Activated T-helper 2 cell treated with anti-CD3 and anti-CD28 coated beads, Interferon-gamma antibody, Interleukin-2, Interleukin-4, amounts not matched to agents 10 μg/mL and 5 μg/mL and 100 μg/mL, durations not matched to agents 14 hours and 24 hours and 36 hours (primary cell): ENCODE measurements at places on chromosomes 2 and 18.

- no peak overlapping the region for H3K4me3 ChIP-seq
- H3K4me1 ChIP-seq = no peaks in the 10 kb centered on the region
- H3K27me3 ChIP-seq = no peaks in the 10 kb centered on the region
- H3K27ac ChIP-seq = no peak overlapping the region
- H3K36me3 ChIP-seq = no peaks in the 10 kb centered on the region
Observed at GRCh38 chr2:117330641-117331040, 483.9 kb upstream of the DDX18 start.

- DNase-seq = no peak
- H3K4me1 ChIP-seq = no peaks in the 10 kb centered on the region
- H3K36me3 ChIP-seq = no peaks in the 10 kb centered on the region
- H3K27me3 ChIP-seq = no peaks in the 10 kb centered on the region
- H3K4me3 ChIP-seq = no peak overlapping the region
Observed at GRCh38 chr18:24778810-24779418, 318.5 kb downstream of the HRH4 start.

DNA sequence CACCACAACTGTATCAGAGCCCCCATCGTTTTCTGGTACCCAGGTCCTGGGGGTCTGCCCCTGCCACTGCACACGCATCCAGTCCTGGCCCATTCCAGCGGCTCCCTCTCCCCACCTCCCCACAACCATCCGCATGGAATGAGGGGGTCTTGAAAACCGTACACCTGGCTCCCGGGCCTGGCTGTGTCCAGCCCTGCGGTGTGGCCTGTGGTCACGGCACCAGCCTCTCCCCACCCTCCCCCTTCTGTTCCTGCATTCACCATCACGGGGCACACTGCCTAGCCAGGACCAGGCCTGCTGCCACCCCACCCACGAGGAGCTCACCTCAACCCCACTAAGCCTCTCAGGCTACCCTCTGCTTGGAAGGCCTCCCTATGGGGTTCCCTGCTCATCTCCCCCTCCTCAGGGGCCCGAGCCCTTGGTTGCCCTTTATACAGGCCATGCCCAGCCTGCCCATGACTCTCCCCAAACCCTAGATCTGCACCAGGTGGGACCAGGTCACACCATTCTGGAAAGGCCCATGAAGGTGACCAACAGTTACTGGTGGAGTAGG, 11.4 kb downstream of the GPR35 start:
- H3K4me3 ChIP-seq = no peak overlapping the region
- H3K36me3 ChIP-seq = peaks cover 34% of the 10 kb centered on the region
- no peaks in the 10 kb centered on the region for H3K27me3 ChIP-seq

DNA sequence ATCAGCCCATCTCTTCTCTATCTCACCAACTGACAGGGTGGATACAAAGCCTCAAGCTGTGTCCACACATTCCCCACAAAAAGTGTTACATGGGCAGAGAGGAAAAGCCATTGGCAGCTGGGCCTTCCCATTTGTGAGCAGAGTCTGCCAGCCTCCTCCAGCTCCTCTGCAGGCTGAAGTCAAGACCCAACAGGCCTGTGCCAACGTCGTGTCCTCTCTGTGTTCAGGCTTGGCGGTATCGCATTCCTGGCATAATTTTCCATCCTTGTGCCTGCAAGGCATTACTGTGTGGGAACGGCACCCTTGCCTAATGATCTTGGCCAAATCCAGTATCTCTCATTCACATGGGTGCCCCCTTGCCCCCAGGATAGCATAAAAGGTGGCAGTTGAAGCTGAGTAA, 41.5 kb upstream of the APCDD1 start:
- no peak for DNase-seq
- no peak overlapping the region for H3K4me3 ChIP-seq
- H3K36me3 ChIP-seq = no peaks in the 10 kb centered on the region
- H3K4me1 ChIP-seq = no peaks in the 10 kb centered on the region
- H3K27me3 ChIP-seq = no peaks in the 10 kb centered on the region

GRCh38 chr2:155169317-155169716, 470.8 kb downstream of the KCNJ3 start:
- H3K4me3 ChIP-seq = no peak overlapping the region
- no peak overlapping the region for H3K27ac ChIP-seq
- no peaks in the 10 kb centered on the region for H3K4me1 ChIP-seq
- H3K27me3 ChIP-seq = no peaks in the 10 kb centered on the region

DNA sequence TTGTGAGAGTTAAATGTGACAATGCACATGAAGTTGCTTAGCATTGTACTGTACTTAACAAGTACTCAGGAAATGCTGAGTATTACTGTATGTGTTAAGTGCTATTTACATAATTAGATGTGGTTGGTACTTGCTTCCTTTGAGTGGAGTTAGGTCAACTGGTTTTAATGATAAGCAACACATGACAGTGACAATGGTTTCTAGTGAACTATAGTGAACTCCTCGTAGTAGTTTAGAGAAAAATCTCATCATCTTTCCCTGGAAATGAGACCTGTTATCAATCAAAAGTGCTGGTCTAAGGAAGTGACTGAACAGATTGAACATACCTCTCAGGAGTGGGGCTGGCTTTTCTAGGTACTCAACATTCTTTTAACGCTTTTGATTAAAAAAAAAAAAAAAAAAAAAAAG, 29.2 kb upstream of the ZDBF2 start:
- DNase-seq = no peak
- H3K4me3 ChIP-seq = no peak overlapping the region
- no peaks in the 10 kb centered on the region for H3K36me3 ChIP-seq

DNA sequence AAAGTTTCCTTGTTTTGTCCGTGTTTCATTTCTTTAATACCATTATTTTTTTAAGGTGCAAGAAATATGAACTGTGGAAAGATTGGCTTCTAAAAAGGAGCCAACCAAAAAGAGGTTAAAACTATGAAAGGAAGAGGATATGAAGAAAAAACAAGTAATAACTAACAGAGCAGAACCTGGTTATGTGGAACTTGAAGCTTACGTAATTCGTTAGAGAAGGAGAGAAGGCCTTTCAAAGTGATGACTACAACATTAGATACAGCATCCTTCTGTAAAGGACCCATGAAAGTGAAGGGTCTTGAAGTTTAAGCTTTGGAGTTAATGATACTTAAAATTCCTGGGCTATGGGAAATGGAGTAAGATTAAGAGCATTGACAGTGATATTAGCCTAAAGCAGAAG, 84.5 kb downstream of the ANKRD12 start:
- peaks cover 2% of the 10 kb centered on the region for H3K4me1 ChIP-seq
- DNase-seq = no peak
- no peaks in the 10 kb centered on the region for H3K27me3 ChIP-seq
- no peak overlapping the region for H3K4me3 ChIP-seq
- peaks cover 78% of the 10 kb centered on the region for H3K36me3 ChIP-seq

- H3K27me3 ChIP-seq = no peaks in the 10 kb centered on the region
- no peak overlapping the region for H3K27ac ChIP-seq
- no peak for DNase-seq
- no peaks in the 10 kb centered on the region for H3K36me3 ChIP-seq
Observed at GRCh38 chr2:158655628-158656027, 139.5 kb upstream of the DAPL1 start.

DNA sequence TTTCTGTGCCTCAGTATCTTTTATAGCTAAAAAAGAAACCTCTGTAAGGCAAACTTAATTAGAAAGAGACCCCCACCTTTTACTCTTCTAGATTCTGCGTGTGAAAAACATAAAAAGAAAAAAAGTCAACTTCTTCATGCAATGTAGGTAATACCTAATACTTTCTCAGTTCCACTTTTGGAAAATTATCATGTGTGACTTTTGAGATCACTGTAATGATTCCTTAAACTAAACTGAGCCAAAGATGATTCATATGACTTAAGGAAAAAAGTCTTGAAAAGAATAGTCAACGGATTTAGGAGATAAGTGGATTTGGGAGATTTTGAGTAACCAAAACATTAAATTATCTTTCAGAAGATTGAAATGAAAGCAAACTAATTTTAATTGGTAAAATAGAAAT, 48.9 kb downstream of the PLEKHA3 start:
- H3K36me3 ChIP-seq = peaks cover 59% of the 10 kb centered on the region
- H3K27me3 ChIP-seq = no peaks in the 10 kb centered on the region
- no peak overlapping the region for H3K27ac ChIP-seq

GRCh38 chr2:238009563-238009962, 42.7 kb downstream of the UBE2F start:
- peak overlapping the region; percentile 78 for H3K4me3 ChIP-seq
- H3K4me1 ChIP-seq = peaks cover 59% of the 10 kb centered on the region
- H3K27me3 ChIP-seq = no peaks in the 10 kb centered on the region
- peaks cover 78% of the 10 kb centered on the region for H3K36me3 ChIP-seq
- H3K27ac ChIP-seq = peak overlapping the region; percentile 99
- DNase-seq = no peak

DNA sequence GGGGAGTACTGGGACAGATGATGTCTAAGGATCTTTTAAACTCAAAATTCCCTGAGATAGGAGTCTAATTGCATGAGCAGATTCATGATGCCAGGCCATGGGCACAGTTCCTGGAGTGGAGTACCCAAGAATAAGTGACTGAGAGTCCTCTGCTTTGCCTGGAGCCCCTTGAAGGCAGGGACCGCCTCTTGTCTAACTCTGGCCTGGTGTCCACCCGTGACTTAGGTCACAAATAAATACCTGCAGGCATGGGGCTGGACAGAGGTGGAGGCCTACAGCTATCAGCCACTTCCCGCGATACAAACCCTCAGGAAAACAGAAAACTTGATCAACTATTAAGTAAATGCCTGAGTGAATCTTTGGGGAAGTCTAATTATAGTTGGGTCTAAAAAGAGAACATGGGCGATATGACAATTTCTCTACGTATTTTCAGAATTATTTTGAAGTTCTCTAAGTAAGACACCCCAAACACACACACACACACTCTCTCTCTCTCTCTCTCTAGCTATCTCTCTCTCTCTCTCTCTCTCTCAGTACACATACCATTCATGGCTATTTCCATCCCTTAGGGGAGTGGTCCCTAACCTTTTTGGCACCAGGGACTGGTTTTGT, 1.8 kb upstream of the WIPF1 start:
- no peak for DNase-seq
- peak overlapping the region; percentile 67 for H3K4me3 ChIP-seq
- peaks cover 78% of the 10 kb centered on the region for H3K36me3 ChIP-seq

GRCh38 chr2:23363831-23364230, 21.1 kb upstream of the KLHL29 start:
- no peak overlapping the region for H3K27ac ChIP-seq
- no peaks in the 10 kb centered on the region for H3K36me3 ChIP-seq
- no peak overlapping the region for H3K4me3 ChIP-seq
- DNase-seq = no peak

GRCh38 chr2:232299084-232299483, 79.5 kb upstream of the ALPP start:
- H3K27ac ChIP-seq = no peak overlapping the region
- peaks cover 5% of the 10 kb centered on the region for H3K36me3 ChIP-seq
- peaks cover 10% of the 10 kb centered on the region for H3K4me1 ChIP-seq
- H3K4me3 ChIP-seq = no peak overlapping the region

- no peaks in the 10 kb centered on the region for H3K27me3 ChIP-seq
- H3K36me3 ChIP-seq = no peaks in the 10 kb centered on the region
- H3K27ac ChIP-seq = no peak overlapping the region
- DNase-seq = no peak
- peaks cover 5% of the 10 kb centered on the region for H3K4me1 ChIP-seq
Observed at GRCh38 chr2:28986429-28986828, 5.3 kb downstream of the TOGARAM2 start.

DNA sequence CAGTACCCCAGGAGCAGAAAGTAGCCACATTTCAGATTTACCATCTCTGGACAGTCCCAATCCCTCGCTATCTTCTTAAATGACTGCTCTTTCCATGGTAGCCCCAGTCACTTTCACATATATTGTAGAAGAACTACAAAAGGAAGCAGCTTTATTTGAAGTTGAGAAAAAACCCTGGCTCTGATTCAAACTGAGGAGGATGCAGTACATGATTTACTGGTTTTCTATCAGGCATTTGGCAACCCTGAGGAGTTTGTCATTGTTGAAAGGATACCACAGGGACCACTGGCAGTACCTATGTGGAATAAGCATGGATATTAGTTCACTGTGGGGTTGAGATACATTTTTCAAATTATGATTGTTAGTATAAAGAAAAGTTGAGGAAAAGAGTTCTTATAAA, 640.9 kb upstream of the SETBP1 start:
- no peak overlapping the region for H3K27ac ChIP-seq
- no peaks in the 10 kb centered on the region for H3K27me3 ChIP-seq
- H3K36me3 ChIP-seq = no peaks in the 10 kb centered on the region
- DNase-seq = no peak
- H3K4me3 ChIP-seq = no peak overlapping the region

GRCh38 chr18:58952858-58953257, 88.2 kb downstream of the ZNF532 start:
- no peak for DNase-seq
- H3K27ac ChIP-seq = no peak overlapping the region
- no peak overlapping the region for H3K4me3 ChIP-seq
- H3K36me3 ChIP-seq = no peaks in the 10 kb centered on the region
- H3K27me3 ChIP-seq = no peaks in the 10 kb centered on the region
- no peaks in the 10 kb centered on the region for H3K4me1 ChIP-seq

GRCh38 chr2:37558623-37559022, 112.8 kb downstream of the CDC42EP3 start:
- H3K4me1 ChIP-seq = peaks cover 15% of the 10 kb centered on the region
- H3K27ac ChIP-seq = no peak overlapping the region

GRCh38 chr2:139721411-139721995, 941.3 kb upstream of the NXPH2 start:
- no peak overlapping the region for H3K27ac ChIP-seq
- H3K4me3 ChIP-seq = no peak overlapping the region
- H3K4me1 ChIP-seq = no peaks in the 10 kb centered on the region
- no peaks in the 10 kb centered on the region for H3K36me3 ChIP-seq
- DNase-seq = no peak
